ENCODE measurements at places on chromosomes 7 and 10. TPM values are rescaled to one million over a fixed set of nuclear protein-coding genes. Genes with fewer than 3 reads are reported as not detected.

Gene TMEM176B
- 0.44 TPM for total RNA-seq

Gene CALHM3
- not detected for total RNA-seq

Gene DCLRE1A
- 2.8 TPM for total RNA-seq

Gene SPDYE16
- 0.20 TPM for total RNA-seq

Gene ZCCHC24
- total RNA-seq: 3.0 TPM

Gene SYNPO2L
- 0.42 TPM for total RNA-seq

GRCh38 chr10:93917821-93918220, 24.0 kb downstream of the SLC35G1 start:
- DNase-seq: no peak

DNA sequence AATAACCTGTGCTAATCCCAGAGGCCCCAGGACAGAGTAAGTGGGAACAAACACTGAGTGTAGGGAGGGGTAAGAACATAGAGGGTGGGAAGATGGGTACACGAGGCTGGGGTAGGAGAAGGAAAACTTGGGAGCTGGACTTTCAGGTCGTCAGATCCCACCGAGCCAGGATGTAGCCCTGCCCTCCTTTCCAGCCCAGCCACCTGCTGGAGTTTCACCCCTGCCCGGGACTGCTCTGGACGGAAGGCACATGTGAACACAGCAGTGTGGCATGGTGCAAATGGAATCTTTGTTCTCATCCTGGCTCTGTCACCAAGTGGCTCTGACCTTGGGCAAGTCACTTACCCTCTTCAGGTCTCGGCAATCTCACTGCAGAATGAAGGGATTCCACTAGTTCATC, 52.8 kb downstream of the PODXL start:
- no peak for DNase-seq

GRCh38 chr7:157949711-157950110, 612.9 kb downstream of the DNAJB6 start:
- no peak for DNase-seq

- DNase-seq: no peak
These were observed 66.7 kb downstream of the PDGFA start for GRCh38 chr7:452791-453455.

- no peak for DNase-seq
These were observed 28.2 kb downstream of the PFKP start for GRCh38 chr10:3095373-3096139.

DNA sequence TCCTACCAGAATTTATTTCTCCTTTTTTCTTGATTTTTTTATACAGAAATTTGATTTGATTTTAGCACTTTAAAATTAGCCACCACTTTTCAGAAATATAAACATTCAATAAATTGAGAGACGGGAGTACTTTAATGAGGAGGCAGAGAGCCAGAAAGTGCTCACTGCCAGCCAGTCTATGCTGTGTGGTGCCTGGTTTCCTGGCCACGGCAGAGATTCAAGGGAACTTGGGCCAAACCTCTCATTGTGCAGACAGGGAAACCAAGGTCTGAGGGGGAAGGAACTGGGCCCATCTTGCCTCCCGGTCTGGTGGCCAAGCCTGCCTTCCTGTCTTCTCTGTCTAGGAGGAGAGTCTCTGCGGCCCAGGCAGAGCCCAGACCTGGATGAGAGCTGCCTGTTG, 25.9 kb downstream of the ADAMTS14 start:
- no peak for DNase-seq

DNA sequence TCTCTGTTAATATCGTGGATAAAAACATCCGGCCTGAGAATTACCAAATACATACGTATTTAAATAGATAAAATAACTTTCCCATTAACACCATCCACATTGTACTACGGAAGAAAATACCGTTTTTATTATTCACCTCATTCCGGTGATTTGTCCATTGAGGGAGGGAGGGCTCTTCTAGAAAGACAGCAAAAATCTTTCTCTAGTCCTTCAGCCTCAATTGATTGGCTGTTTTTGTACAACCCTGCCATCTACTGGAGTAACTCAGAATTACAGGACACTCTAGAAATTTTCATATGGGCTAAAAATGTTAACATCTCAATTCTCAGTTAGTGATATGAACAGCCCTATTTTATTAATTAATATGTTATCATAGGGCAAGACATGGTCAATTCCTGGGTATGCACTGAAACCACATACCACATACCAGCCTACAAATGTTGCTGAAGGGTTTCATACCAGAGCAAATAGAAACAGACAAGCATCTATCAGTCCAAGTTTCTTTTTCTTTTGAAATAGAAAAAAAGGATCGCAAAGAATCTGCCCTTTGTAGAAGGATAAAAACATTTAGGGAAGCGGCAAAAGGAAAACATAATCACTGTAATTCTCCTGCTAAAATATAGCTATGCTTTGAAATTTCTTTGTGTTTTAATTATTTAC, 55.8 kb upstream of the CDCA7L start:
- DNase-seq: no peak

GRCh38 chr7:55365205-55365674, at the start of gene LANCL2:
TSS of gene LANCL2 (plus strand) at chr7:55365337. CDS start at chr7:55366026, 689 bp downstream.
- DNase-seq: no peak

- no peak for DNase-seq
These were observed 94.1 kb downstream of the LRRC4 start for GRCh38 chr7:127937066-127937680.

GRCh38 chr10:9786576-9786975, 1231.1 kb upstream of the CELF2 start:
- no peak for DNase-seq

GRCh38 chr7:48209004-48209600, 37.8 kb downstream of the ABCA13 start:
- DNase-seq: no peak

DNA sequence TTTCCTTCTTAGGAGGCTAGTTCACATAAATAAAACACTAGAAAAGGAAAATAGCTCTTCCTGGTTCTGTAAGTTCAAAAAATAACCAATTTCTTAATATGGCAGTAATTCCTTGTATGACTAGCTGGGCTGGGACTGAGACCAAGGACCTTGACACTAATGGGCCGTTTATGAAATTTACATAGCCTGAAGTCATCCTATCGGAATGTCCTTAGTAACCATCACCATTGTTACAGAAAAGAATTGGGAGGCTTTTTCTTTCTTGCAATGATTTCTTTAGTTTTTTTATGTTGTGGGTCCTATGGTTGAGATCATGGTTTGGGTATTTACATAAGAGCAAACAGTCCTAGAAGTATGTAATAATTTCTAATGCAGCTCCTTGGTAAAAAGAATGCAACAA, 87.1 kb upstream of the HDAC9 start:
- no peak for DNase-seq

- DNase-seq: no peak
These were observed 117.7 kb upstream of the TMEM106B start for GRCh38 chr7:12093365-12093764.

DNA sequence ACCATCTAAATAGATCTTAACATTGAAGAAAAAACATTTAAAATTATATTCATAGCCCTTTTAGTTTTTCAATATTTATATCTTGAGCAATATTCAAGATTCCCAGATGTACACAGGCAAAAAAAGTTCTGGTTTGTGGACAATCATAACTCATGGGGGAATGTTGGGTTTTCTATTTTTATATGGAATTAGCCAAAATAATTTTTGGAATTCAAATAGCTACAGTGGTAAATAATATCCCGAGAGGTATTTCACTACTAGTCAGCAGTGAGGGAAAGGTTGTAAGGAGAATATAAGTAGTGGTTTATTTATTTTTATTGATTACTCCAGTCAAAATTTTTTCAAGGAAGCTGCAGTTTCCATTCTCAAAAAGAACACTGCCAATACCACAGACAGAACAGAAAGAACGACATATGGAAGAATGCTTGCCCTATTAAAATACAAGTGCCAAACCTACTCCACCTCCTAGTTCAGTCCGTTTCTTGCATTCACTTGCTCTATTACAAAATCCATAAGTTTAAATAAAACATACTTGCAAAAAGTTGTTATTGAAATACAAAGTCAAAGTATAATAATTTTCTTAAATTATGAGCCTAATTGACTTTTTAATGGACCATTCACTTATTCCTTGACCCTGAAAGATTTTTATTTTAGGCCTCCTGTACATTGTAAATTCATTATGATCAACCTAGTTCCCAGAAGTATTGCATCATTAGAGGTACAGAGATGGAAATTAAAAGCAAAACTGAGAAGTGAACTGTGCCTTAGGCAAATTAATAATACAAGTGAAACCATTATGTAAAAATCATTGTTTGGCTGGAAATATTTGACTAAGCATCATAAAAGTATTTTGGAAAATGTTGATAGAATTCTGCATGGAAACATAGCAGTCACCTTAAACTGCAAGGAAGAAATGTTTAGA, 533.2 kb downstream of the PARD3 start:
- no peak for DNase-seq

DNA sequence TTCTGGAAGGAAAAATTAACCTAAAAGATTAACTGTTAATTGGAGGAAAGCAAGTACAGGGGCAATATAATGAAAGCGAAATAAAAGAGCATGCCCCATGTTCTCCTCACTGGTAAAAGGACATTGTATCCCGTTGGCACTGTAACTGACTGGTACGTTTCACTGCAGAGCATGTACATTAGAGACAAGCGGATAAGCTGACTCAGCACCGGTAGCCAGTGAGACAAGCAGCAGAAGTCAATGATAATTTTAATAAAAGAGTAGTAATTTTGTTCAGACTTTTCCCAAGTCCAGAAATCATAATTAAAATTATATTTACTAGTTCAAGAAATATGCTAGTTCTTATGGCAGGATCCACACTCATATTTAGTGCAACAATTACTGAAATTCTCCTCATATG, 161.5 kb upstream of the VWC2 start:
- DNase-seq: no peak

GRCh38 chr10:35822316-35822715, 180.2 kb upstream of the FZD8 start:
- DNase-seq: peak; percentile 83

GRCh38 chr7:6165521-6166320, 106.7 kb downstream of the CYTH3 start:
- no peak for DNase-seq

GRCh38 chr10:78566284-78567111, 502.3 kb upstream of the ZMIZ1 start:
- DNase-seq: no peak

GRCh38 chr7:137172105-137172590, 171.4 kb downstream of the PTN start:
- no peak for DNase-seq

DNA sequence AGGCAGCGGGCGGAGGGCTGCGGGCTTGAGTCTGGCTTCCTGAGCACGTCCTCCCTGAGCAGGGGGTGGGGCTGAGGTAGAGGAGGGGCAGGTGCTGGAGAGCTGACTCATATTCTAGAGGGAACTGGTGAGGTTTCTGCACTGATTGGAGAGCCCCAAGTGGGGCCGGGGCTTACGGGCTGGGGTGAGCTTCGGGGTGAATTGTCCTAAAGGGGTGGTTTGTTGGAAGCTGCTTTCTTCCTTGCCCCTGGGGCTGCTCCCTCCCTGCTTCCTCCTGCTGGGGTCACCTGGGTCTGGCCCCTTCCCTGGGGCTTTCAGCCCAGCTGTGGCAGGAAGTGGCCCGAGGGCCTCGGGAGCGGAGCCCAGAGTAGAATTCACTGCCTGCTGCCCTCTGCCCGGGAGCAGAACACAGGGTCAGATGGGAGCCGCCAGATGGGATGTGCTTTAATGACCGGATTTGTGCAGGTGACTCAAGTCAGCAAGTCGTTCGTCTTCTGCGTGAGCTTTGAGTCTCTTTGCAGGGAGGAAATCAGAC, 48.6 kb downstream of the FAM20C start:
- peak; percentile 63 for DNase-seq

DNA sequence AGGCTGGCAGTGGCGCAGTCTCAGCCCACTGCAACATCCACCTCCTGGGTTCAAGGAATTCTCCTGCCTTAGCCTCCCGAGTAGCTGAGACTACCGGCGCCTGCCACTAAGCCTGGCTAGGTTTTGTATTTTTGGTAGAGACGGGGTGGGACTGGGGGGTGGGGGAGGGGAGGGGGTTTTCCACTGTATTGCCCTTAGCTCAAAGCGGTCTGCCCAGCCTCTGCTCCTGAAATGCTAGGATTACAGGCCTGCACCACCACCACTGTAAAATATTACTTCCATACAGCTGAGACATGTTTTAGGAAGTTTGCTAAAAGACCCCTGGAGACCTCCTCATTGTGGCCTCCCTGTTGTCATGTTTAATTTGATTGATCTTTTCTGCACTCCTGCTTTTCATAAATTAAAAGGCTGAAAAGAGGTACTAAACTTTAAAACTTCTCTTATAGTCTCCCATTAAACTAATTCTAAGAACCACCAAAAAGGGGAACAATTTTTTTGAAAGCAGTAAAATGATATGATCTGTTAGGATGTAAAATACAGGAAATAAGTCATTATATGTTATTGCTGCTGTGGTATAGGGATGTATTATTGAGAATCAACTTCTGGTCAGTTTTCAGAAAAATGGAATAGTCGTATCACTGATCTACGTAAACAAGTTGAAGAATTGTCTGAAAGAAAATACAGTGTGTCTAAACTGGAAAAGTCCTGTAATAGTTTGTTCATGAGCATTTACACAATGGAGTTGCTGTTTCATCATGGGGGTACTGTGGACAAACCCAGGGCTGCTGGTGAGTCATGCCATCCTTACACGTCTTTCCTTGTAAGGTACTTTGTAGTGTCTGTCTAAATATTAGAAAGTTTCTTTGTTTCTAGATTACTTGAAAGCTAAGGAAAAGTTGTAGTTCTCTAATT, 72.9 kb upstream of the TMEM248 start:
- no peak for DNase-seq

GRCh38 chr7:19112274-19113001, 5.0 kb downstream of the TWIST1 start:
- DNase-seq: no peak

DNA sequence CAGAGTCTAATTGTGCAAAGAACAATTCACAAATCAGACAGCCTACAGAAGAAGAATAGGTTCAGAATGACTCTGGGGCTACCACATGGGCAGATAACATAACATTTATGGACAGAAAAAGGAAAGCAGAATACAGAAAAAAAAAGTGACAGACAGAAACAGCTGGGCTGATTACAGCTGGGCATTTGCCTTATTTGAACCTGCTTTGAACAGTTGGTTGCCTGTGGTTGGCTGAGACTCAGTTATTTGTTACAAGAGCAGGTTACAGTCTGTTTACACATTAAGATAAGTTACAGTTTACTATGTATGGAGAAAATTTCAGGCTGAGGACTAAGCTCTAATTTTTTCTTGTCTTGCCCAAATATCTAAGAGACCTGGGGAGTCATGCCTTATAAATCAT, 327.2 kb downstream of the GALNT17 start:
- DNase-seq: no peak

- no peak for DNase-seq
These were observed 355.3 kb upstream of the GALNT17 start for GRCh38 chr7:70776627-70777101.

All from glutamatergic neuron (in vitro differentiated cells).